Omental fat pad (tissue), 4 donors: ENCODE measurements at places on chromosomes 12 and 14. TPM values are rescaled to one million over a fixed set of nuclear protein-coding genes. Genes with fewer than 3 reads are reported as not detected.

DNA sequence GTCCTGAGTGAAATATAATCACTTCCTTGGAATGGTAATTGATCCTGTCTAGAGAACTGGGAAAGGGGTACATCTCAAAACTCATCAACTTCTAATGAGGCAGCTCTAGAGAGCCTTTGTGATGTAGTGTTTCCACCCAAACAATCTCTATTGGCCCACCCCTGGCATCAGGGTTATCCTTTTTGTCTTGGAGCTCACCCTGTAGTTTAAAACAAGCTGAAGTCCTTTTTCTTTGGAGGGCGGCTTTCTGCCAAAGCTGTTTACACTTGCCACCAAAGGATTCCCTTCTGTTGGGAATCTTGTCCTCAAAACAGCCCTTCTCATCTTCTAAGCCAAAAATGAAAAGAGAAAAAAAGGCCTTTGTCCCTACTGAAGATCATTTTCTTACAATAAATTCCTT is 60.6 kb upstream of the GTF2A1 start:
- no peak for DNase-seq

- no peak for DNase-seq
Observed at GRCh38 chr12:132611620-132612019, 1.2 kb upstream of the LRCOL1 start.

DNA sequence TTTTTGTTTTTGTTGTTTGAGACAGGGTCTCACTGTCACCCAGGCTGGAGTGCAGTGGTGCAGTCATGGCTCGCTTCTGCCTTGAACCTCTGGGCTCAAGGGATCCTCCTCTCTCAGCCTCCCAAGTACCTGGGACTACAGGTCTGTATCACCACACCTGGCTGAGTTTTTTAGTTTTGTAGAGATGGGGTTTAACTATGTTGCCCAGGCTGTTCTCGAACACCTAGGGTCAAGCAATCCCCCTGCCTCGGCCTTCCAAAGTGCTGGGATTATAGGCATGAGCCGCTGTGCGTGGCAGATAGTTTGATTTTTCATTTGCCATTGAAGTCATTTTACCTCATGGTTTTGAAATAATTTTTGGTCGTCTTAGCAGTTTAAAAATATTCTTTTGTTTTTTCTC is 94.3 kb upstream of the EIF5 start:
- no peak for DNase-seq

HAL gene
- 1.8 TPM for total RNA-seq

PLEKHA5 gene
- 33.1 TPM for total RNA-seq

ZNF891 gene
- 1.9 TPM for total RNA-seq

MBD6 gene
- total RNA-seq, result 14.8 TPM
